Naive thymus-derived CD4-positive, alpha-beta T cell (primary cell): ENCODE measurements at places on chromosomes 7 and 10.

DNA sequence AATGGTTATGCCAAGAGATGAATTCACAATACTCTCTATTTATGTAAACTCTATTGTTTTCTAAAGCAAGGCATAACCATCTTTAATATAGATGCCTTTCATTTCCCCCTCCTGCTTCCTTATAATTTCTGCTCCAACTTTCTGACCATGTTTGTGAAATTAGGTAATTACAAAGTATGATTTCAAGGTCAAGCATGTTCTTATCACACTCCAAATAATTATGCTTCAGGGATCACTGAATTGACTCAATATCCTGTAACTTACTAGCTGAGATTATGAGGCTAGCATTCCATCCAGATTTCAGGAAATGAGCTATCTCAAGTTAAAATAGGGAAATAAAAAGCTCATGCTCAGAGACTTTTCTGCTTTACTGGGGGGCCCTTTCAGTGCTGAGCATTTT is 655.9 kb upstream of the IGFBP3 start:
- H3K27me3 ChIP-seq = no peaks in the 10 kb centered on the region
- H3K4me1 ChIP-seq = no peaks in the 10 kb centered on the region
- H3K27ac ChIP-seq = no peak overlapping the region
- H3K4me3 ChIP-seq = no peak overlapping the region
- H3K36me3 ChIP-seq = no peaks in the 10 kb centered on the region

GRCh38 chr7:71826141-71826540 is 586.0 kb downstream of the CALN1 start:
- H3K4me1 ChIP-seq = no peaks in the 10 kb centered on the region
- no peaks in the 10 kb centered on the region for H3K36me3 ChIP-seq

- H3K4me1 ChIP-seq = no peaks in the 10 kb centered on the region
- no peak for DNase-seq
- H3K27me3 ChIP-seq = peaks cover 2% of the 10 kb centered on the region
- no peaks in the 10 kb centered on the region for H3K36me3 ChIP-seq
- H3K27ac ChIP-seq = no peak overlapping the region
Measured at GRCh38 chr10:131747791-131748190, 153.0 kb upstream of the PPP2R2D start.

DNA sequence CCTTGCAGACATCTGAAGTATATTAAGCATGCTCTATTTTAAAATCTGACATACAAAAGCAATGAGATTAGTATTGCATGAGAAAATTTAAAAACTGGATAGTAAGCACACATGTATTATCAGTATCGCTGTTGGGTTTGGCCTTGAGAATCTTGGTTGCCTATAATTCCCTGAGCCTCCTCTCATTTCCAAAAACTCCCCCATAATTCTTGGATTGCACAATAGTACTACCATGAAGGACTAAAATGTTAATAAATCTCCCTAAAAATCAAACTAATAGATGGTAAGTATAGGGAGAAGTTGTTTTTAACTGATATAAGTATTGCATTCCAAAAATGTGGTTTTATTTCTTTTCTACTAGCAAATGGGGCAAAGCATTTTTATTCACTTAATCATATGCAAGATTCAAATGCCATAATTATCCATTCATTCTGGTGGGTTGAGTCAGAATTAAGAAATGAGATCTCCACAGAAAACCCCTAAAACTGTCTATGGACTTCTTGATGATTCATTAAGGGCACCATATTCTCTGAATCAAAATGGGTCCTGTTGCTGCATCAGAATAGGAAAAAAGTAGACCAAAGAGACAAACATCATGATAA is 10.3 kb upstream of the VIM start:
- peaks cover 5% of the 10 kb centered on the region for H3K4me1 ChIP-seq
- H3K27ac ChIP-seq = no peak overlapping the region
- no peak for DNase-seq
- no peak overlapping the region for H3K4me3 ChIP-seq
- H3K27me3 ChIP-seq = no peaks in the 10 kb centered on the region

DNA sequence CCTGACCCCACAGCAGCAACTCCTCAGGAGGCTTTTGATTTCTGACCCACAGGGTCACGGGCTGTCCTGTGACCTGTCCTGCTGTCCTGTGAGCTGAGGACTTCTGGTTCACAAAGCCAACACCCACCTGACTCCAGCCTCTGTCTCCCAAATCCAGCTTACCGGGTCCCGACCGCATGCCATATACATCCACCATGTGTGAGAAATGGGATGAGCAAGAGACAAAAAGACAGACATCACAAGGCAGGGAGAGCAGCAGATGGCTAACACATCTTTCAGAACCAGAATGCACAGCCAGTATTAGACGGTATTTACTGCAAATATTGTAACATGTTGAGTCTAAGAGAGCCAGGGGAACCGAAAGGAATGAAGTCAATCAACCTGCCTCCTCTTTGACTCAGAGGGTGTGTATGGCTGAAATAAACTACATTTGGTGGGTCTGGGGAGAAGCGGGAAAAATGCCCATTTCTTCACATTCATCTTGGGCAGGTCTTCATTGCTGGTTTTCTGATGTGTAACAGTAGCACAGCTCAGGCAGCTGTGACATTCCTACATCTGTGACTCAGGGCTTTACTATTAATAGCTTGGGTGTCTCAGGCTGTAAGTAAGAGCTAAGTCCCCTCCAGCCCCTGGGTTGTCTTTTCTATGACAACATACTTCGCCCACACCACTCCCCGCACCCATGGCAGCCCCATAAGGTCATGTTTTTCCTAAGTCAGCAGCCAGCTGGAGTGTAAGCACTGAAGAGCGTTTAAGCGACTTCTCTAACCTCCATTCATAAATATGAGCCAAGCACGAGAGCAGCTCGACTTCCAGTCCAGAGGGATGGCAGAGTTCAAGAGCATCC is 25.0 kb downstream of the ABLIM1 start:
- peaks cover 10% of the 10 kb centered on the region for H3K27me3 ChIP-seq
- H3K4me1 ChIP-seq = peaks cover 6% of the 10 kb centered on the region
- H3K36me3 ChIP-seq = no peaks in the 10 kb centered on the region
- H3K4me3 ChIP-seq = no peak overlapping the region
- DNase-seq = no peak
- H3K27ac ChIP-seq = no peak overlapping the region

GRCh38 chr7:87627634-87627994 is 584 bp upstream of the RUNDC3B start:
- H3K36me3 ChIP-seq = no peaks in the 10 kb centered on the region
- H3K4me3 ChIP-seq = peak overlapping the region; percentile 64
- peak; percentile 20 for DNase-seq
- H3K4me1 ChIP-seq = no peaks in the 10 kb centered on the region
